Activated T-helper 9 cell treated with anti-CD3 and anti-CD28 coated beads, Interleukin-2, amount 50 U/mL, for 16 hours (primary cell): ENCODE measurements at places on chromosomes 4 and X.

- DNase-seq, result no peak
Measured at GRCh38 chr4:110128029-110128428, 70.4 kb downstream of the ELOVL6 start.

DNA sequence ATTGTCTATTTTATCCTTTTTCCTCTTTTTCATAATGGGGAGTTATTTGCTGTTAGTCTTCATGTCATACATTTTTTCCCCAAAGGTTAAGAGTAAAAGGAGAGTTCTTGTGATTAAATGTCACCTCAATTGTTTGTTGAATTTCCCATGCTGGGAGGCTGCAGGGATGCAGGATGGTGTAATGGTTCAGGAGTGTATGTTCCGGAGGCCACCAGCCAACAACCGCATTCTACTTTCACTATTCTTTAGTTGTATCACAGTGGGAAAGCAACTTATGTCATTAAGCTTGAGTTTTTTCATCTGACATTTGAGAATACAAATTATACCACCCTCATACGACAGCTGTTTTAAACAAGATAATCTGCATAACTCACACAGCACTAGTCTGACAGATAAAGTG is 15.4 kb downstream of the AFP start:
- no peak for DNase-seq

GRCh38 chr4:69104719-69105275 is 8.5 kb downstream of the UGT2B7 start:
- DNase-seq, result no peak

DNA sequence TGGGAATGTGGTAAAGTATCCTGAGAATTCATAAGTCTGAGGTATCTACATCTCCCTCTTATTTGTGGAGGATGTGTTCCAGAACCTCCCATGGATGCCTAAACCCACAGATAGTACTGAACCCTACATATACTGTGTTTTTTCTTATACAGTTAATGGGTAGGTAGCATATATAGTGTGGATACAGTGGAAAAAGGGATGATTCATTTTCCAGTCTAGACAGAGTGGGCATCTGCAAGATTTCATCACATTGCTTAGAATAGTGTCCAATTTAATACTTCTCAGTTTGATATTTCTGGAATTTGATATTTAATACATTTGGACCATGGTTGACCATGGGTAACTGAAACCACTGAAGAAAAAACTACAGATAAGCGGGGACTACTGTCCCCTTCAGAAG is 155.0 kb upstream of the ANKRD50 start:
- no peak for DNase-seq

- DNase-seq, result no peak
Measured at GRCh38 chr4:77994194-77994721, 62.9 kb upstream of the FRAS1 start.

GRCh38 chrX:79153348-79153747 is 8.9 kb downstream of the GPR174 start:
- no peak for DNase-seq

- no peak for DNase-seq
Measured at GRCh38 chr4:106303548-106304281, 12.3 kb downstream of the TBCK start.

DNA sequence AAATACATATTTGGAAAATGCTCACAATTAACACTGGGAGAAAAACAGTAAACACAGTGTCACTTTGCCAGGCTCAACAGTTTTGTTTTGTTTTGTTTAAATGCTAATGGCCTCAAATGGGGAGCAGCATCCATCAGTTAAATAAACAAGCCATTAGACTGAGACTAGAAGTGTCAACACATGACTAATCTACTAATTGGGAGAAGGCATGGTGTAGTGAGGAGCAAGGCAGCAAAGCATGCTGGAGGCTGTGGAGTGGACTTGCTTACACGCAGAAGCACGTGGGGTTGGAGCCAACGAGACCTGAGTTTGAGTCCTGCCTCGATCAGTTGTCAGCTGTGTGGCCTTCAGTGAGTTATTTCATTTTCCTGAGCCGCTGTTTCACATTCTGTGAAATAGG is 29.0 kb downstream of the UTP14A start:
- DNase-seq, result no peak

DNA sequence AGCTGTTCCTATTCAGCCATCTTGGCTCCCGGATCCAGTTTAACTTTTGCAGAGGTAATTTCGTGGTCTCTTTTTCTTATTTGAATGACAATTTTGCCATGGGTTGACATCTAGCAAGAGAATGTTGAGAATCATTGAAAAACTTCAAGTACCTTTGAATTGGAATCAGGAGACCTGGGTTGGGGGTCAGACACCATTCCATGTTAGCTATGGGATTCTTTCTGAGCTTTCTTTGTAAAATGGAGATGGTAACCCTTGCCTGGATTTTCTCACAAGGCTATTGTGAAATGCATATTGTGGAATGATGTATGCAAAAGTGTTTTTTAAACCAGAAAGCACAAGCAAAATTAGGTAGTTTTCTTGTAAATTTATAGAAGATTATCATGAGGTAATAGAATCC is 79.1 kb upstream of the HAND2 start:
- DNase-seq, result no peak

GRCh38 chrX:96764864-96765263 is 80.2 kb downstream of the DIAPH2 start:
- DNase-seq, result no peak

DNA sequence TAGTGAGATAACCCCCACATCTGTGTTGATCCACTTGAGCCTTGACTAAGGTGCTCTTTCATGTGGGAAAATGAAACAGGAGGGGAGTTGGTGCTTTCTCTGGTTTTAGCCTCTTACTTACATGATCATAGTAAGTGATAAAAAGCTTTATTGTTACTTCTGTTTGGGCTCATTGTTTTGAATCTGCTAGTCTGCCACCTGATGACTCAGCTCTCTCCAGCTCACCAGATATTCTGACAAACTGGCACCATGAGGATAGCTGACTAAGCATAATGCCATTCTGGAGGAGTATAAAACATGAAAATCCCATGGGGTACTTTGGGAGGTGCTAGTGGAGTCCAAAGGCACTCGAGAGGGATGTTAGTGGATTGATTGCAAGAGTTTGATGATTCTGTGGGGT is 824.0 kb downstream of the RAPGEF2 start:
- no peak for DNase-seq

DNA sequence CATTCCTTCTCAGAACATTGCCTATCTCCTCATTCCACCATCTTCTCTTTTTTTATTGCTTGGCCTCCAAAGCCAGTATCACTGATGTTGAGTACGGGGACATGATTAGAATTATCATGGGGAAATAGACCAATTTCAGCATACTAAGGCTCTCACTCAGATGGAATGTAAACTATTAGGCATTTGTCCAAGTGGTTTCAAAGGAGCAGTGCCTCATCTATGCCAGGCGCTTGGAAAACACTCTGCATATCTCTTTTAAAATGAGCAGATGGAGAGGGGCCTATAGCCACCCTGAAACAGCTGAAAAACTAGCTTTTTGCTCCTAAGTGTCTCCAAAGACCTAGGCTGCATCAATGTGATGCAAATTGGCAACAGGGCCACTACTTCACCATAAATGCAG is 150.8 kb upstream of the DIPK2B start:
- DNase-seq, result no peak

GRCh38 chrX:130228871-130229270 is 39.8 kb downstream of the ZNF280C start:
- no peak for DNase-seq

DNA sequence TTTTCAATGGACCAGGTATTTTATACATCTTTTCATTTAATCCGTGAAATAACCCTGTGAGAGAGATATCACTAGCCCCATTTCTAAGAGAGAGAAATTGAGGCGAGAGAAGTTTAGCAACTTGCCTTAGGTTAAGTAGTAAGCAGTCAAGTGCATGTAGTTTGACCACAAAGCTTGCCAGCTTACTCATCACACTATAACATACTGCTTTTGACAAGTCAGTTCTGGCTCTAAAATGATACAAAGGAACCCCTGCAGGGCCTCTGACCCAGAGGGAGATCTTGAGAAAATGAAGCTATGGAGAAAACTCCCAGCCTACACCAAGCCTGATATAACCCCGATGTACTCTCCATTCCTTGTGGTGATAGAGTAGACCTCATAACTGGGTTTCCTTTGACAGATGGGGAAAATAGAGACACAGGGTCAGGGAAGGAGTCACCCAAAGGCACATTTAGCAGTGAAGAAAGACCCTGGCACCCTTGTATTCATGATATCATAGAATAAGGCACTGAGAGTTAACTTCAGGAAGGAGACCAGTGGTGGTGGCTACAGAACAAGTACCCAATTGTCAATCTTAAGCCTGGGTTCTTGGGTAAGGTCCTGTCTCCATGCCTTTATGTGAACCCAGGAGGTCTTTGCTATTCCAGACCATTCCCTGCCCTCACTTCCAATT is 60.2 kb upstream of the MSN start:
- no peak for DNase-seq

DNA sequence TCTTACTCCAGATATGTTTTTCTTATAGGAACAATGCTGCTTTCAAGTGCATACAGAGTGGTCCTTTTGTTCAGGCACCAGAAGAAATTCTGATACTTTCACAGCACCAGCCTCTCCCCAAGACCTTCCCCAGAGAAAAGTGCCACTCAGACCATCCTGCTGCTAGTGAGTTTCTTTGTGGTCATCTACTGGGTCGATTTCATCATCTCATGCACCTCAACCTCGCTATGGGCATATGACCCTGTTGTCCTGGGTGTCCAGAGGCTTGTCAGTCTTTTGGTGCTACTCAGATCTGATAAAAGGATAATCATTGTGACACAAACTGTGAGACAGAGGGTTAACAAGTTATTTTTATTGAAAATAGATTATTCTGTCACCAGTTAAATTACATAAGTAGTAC is 39.5 kb downstream of the WDR13 start:
- DNase-seq, result no peak

DNA sequence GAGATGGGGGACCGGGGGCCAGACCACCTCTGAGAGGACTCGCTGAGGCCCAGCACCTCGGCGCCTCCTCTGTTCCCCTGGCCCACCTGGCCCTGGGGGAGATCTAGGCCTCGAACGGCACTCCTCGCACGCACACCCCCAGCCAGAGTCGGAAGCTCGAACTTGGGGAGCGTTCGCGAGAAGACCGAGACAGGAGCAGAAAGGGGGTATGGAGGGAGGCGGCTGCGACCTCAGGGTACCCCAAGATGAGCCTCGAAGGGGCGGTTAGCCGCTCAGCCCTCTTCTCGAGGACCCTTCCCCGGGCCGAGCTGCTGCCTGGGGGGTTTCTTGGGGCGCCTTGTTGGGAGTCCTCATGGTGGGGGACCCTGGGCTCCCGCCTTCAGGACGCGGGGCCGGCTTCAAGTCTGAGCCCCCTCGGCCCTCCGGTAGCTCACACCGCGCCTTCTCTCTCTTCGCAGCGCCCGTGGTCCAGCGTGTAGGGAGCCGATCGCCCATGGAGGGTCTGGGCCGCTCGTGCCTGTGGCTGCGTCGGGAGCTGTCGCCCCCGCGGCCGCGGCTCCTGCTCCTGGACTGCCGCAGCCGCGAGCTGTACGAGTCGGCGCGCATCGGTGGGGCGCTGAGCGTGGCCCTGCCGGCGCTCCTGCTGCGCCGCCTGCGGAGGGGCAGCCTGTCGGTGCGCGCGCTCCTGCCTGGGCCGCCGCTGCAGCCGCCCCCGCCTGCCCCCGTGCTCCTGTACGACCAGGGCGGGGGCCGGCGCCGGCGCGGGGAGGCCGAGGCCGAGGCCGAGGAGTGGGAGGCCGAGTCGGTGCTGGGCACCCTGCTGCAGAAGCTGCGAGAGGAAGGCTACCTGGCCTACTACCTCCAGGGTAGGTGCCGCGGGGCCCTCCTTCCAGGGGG is 706 bp downstream of the DUSP9 start:
- no peak for DNase-seq

DNA sequence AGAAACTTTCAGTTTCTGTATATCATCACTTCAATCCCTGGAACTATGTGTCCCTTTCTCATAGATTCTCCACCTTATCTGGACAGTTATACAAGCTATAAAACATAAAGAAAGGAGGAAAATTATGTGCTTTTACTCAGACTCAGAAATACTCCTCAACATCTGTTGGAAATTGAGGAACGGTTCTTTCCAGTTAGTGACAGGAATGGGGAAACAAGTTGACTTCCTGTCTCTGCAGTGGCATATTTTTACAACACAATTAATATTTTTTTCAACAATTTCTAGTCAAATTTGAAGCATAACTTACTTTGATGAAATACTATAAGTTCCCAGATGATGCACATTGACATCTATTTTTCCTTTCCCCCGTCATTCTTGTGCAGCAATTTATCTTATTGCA is 27.9 kb downstream of the ABHD18 start:
- DNase-seq, result no peak

DNA sequence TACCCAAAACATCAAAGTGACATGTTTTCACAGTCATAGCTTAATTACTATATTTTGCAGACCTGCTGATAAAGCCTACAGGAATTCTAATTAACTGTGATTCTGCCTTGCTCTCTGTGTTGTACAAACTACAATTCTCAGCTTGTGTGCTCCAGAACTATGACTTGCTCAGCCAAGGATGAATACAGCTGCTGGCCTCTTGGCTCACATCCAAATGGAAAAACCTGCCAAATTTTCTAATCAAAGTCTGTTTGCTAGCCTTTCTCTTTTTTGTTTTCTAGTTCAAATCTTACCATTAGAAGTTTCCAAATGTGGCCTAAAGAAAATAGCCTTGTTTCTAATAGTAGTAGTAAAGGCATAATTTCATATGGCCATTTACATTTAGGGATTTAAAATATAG is 1176.8 kb downstream of the FAM133A start:
- DNase-seq, result no peak

GRCh38 chr4:149349541-149349940 is 466.1 kb downstream of the IQCM start:
- no peak for DNase-seq

- DNase-seq, result no peak
Measured at GRCh38 chrX:13721371-13721770, 13.0 kb downstream of the TRAPPC2 start.

GRCh38 chr4:83174844-83175414 is 60.4 kb upstream of the PLAC8 start:
- no peak for DNase-seq

DNA sequence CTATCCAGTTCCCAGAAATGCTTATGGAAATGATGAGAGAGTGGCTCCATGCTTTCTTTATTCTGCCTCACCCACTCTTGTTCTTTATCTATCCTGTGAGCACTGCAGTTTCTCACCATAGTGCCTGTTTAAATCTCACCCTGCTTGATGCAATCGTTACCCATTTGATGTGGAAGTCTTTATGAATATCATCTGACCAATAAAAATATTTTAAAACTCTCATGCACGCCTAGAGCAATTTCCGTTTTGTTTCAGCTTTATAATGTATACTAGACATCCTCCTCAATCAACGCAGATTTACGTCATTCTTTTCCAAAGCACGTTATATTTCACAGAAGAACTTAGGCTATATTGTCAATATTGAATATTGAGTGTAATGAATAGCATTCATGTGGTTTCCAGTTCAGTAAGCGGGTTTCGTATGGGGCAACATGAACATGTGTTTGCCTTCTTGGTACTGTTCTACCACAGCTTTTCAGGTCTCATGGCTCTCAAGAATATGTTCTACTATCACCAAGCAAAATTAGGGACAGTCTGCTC is 32.9 kb downstream of the GPM6A start:
- DNase-seq, result no peak

DNA sequence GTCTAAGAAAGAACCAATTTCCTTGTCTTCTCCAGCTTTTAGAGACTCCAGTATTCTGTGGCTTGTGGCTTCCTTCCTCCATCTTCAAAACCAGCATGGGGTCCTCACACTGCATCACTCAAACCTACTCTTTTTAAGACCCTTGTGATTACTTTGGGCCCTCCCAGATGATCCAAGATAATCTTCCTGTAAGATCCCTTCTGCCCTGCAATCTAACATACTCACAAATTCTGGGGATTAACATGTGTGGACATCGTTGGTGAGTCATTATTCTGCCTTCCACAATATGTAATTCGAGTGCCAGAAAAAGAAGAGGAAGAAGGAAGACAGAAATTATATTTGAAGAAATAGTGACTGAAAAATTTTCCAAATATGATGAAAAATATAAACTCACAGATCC is 47.9 kb downstream of the BEND4 start:
- DNase-seq, result no peak
